Caudate nucleus (tissue), 63 donors: ENCODE measurements at places on chromosomes 2 and 18.

- no peak for DNase-seq
Measured at GRCh38 chr2:42136782-42137124, 32.4 kb upstream of the EML4 start.

DNA sequence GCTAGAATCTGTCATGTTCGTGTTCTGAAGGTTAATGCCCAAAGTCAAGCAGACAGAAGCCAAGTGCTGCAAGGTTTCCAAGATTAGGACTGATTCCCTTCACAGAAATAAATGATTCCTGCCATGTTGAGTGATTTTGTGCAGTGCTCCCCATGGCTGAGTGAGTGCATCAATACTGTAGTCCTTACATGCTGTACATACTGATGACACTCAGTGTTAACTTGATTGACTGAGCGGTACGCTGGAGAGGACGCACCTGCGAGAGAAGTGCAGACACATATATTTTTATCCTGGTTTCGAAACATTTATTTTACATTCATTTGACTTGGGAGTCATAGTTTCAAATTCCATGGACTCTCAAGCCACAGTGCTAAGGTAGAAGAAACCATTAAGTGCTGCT lies 92.0 kb downstream of the ASXL3 start:
- DNase-seq: no peak

DNA sequence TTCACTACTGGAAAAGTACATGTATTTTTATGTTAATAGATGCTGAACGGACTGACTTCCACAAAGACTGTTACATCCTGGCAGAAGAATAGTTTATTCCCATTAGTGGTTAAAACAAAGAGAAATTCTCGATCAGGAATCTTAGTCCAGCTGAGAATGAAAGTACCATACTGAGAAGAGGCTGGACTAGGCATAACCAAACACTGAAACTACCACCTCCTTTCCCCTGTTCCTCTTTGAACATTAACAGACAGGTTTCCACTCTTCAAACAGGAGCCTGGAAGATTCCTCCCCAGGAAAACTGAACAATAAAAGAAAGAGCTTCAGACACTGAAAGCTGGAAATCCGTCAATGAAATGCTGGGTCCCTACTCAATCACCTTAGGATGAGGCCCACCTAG lies 25.8 kb downstream of the LDAH start:
- DNase-seq: no peak

- no peak for DNase-seq
Measured at GRCh38 chr2:83368916-83369315, 1090.2 kb downstream of the SUCLG1 start.

GRCh38 chr2:230525682-230526081 lies 109.7 kb downstream of the SP100 start:
- no peak for DNase-seq

DNA sequence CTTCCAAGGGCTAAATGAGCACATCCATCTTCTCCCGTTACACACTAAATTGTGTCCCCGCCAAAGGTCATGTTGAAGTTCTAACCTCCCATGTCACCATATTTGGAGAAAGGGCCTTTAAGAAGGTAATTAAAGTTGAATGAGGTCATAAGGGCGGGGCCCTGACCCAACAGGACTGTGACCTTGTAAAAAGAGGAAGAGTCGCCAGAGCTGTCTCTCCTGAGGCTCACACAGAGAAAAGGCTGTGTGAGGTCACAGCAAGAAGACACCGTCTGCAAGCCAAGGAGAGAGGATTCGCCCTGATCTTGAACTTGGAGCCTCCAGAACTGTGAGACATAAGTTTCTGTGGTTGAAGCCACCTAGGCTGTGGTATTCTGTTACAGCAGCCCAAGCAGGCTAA lies 24.1 kb downstream of the TRABD2A start:
- no peak for DNase-seq

GRCh38 chr18:34126121-34126520 lies 98.6 kb downstream of the NOL4 start:
- DNase-seq: no peak
